NCI-H510A (cell line): ENCODE measurements at places on chromosomes 16 and 17.

GRCh38 chr16:48143812-48144368 is 11.9 kb downstream of the ABCC12 start:
- DNase-seq = no peak

- DNase-seq = no peak
Measured at GRCh38 chr17:74118504-74118903, 85.0 kb upstream of the RPL38 start.

- DNase-seq = no peak
Measured at GRCh38 chr16:86375364-86375763, 135.0 kb upstream of the FOXF1 start.

- no peak for DNase-seq
Measured at GRCh38 chr17:1735834-1736347, 6.8 kb upstream of the SERPINF2 start.

DNA sequence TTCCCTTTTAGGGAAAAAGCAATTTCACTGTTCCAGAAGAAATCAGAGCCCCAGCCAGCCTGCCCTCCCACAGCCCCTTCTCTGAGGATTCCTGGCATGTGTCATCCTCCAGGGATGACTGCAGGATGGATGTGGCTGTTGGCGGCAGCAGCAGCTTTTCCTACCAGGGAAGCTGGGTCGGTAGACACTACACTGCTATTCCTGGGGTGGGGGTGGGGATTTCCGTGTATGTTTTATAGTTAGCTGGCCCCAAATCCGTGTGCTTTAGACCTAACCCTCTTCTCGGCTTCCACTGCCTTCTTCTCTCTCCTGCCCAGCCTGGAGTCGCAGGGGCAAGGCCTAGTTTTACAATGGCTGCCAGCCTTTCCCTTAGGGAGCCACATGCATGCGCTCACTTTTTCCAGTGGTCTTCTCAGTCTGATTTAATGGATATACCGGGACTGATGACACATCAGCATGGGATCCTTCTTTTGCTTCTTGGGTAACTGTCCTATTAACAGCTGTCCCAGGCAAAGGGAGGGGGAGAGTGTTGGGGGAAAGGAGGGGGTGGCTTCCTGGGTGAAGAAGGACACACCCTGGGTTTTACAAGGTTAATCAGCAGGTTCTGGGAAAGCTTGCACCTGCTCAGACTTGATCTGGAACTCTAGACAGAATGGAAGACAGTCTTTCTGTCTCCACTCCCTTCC is 2.7 kb upstream of the NFE2L1 start:
- DNase-seq = no peak

DNA sequence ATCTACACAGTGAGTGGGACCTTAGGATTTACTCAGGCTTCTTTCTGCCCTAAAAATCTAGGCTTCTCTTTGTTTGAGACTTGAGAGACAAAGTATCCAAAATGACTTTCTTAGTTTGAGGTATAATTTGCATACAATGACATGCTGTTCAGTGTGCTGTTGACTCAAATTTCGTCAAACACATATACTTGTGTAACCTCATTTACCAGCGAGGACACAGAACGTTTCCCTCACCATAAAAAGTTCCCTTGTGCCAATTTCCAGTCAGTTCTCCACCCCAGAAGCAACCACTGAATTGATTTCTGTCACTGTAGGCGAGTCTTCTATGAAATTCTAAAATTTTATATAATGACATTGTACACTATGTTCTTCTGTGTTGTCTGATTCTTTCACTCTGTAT is 68.0 kb upstream of the MAF start:
- no peak for DNase-seq

GRCh38 chr17:59368218-59368857 is 36.9 kb downstream of the YPEL2 start:
- DNase-seq = no peak

DNA sequence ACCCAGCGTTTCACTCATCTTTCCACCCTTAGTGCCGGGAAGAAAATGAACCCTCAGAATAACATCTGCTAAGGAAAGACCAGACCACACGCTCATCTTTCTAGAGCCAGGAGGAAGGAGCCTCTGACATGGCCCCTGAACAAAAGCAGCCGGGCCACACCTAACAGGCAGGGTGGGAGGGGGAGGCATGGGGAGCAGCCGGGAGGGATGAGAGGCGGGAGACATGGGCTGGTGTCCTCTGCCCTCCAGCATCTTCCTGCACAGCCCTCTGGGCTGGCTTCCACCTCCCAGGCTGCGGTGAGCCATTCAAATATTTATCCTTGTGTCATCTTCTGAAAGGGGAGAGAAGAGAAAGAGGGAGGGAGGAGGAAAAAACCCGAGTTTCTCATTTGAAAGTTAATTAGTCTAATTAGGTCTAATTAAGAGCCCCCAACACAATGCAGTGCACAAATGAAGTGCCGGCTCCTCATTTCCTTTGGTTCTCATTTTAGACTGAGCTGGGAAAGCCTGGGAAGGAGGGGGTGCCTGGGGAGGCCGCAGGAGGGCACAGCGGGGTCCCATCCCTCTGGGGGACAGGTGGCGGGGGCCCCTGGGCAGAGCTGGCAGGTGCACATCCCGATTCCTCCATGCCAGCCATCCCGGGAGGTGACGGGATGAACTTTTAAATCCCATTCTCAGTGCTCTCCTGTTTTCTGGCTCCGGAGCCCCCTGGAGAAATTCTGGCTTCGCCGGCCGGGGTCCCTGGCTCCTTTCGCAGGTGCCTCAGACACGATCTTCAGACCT is 90.5 kb downstream of the ENGASE start:
- DNase-seq = no peak

- DNase-seq = no peak
Measured at GRCh38 chr16:58588406-58588805, 41.2 kb downstream of the CNOT1 start.

GRCh38 chr16:73170612-73171038 is 122.7 kb upstream of the ZFHX3 start:
- no peak for DNase-seq

DNA sequence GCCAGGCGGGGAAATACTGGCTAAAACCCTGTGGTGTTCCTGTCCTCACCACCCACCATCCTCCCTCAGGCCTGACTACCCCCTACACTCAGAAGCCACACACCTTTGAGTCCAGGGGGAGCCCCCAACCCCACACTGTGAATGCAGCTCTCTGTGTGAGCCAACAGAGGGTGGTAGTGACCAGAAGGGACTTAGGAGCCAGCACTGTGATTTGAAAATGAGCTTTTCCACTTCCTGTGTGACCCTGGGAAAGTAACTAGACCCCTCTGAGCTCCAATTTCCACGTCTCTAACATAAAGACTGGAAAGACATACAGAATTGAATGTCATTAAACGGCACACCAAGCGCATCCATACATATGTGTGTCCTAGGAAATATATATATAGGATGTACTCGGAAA is 58.7 kb downstream of the SDK2 start:
- DNase-seq = no peak

- no peak for DNase-seq
Measured at GRCh38 chr17:39593371-39593770, 14.3 kb downstream of the NEUROD2 start.

GRCh38 chr17:38879878-38880665 is 10.2 kb downstream of the LASP1 start:
- DNase-seq = no peak

- no peak for DNase-seq
Measured at GRCh38 chr17:19771971-19772630, 24.0 kb upstream of the ALDH3A1 start.

DNA sequence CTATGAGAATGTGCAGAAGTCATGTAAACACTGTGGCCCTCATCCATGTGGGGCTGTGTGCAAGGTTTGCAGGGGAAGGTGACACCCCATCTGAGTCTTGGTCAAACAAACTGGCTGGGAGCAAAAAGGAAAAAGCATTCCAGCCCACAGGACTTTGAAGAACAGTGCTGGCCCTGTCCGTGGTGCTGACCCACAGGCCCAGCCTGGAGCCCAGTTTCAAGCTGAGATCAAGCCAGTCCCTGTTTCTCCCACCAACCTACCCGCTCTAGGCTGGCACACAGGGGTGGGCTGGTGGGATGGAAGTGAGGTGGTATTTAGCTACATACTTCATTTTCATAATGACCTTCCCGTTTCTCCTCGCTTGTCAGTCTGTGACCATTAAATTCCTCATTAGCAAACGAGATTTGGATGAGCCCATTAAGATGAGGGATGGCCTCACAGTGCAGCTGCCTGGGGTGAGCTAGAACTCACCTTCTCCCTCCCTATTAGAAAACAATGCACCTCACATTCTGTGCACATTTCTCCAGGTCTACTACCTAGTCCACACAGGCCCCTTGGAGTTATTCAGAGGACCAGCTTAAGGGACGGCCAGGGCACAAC is 12.6 kb upstream of the RPL38 start:
- no peak for DNase-seq

DNA sequence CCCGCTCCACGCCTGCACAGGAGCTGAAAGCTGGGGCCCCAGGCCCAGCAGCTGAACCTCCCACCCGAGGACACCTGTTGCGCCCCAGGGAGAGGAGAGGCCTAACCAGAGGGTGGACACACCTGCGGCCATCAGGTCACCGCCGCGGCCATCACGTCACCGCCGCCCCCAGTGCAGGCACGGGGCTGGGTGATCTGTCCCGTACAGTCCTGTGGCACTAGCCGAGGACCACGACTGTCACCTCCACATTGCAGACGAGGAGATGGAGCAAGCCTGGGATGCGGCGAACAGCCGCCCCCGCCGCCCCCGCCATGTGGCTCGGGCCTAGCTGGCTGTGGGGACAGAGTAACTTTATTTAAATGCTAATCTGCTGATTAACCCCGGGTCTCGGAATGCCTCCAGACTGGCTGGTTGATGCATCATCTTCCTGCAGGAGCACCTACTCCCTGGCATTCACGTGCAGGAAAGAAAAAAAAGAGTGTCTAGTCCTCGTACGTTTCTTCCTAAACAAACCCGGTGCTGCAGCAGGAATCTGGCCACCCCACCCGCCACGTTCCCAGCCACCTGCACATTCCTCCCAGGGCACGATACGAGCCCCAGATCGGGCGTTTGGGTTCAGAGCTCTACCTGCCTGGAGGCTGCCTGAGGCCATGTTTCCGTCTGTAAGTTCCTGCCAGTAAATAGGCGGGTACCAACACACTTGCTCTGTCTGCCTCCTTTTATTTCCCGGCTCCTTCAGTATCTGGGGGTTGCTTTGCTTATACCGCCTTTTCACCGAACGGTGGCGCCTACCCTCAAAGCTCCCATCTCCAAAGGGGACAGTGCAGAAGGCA is 29.9 kb downstream of the PIEZO1 start:
- no peak for DNase-seq

- no peak for DNase-seq
Measured at GRCh38 chr16:1349351-1349750, 2.3 kb downstream of the TSR3 start.

- no peak for DNase-seq
Measured at GRCh38 chr17:16916557-16916920, 55.4 kb downstream of the TNFRSF13B start.

- no peak for DNase-seq
Measured at GRCh38 chr17:76481071-76481655, 13.8 kb downstream of the AANAT start.

DNA sequence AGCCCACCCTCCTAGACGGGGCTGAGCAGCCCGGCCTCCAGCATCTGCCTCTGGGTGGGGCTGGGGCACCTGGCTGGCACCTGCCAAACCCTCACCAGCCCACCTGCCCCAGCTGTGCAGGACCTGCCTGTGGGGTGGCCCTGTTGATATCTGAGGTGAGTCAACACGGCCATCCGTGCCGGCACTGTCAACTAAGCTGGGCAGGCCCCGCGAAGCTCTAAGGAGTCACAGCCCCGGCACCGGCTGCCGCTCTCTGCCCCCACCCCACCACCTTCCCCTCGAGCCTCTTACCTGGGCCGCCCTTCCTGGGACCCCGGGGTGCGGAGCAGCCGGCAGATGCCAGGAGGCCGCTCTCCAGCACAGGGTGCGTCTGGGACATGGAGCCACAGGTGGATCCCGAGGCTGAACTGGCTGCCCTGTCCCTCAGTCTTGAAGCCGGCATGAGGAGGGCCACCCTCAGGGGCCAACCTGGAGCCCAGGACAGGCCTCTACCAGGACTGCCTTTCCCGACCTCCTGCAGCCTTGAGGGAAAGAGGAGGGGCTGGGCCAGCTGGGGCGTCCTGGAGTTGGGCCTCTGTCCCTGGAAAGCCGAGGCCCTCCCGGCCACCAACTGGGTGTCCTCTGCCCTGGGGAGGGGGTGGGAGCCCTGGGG is 515 bp downstream of the CBFA2T3 start:
- no peak for DNase-seq

- DNase-seq = no peak
Measured at GRCh38 chr17:62572888-62573401, 54.5 kb upstream of the MRC2 start.

DNA sequence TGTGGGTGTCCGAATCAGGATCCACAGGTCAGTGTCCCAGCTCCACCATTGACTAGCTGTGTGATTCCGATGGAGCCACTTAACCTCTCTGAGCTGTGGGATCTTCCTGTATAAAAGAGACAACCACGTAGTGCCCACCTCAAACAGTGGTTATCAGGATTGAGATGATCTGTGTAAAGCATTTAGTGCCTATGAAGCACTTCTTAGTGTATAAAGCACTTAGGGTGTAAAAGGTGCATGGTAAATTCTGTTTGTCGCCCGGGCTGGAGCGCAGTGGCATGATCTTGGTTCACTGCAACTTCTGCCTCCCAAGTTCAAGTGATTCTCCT is 95.2 kb downstream of the MARF1 start:
- no peak for DNase-seq

- DNase-seq = no peak
Measured at GRCh38 chr17:16281351-16281750, 64.3 kb downstream of the PIGL start.

DNA sequence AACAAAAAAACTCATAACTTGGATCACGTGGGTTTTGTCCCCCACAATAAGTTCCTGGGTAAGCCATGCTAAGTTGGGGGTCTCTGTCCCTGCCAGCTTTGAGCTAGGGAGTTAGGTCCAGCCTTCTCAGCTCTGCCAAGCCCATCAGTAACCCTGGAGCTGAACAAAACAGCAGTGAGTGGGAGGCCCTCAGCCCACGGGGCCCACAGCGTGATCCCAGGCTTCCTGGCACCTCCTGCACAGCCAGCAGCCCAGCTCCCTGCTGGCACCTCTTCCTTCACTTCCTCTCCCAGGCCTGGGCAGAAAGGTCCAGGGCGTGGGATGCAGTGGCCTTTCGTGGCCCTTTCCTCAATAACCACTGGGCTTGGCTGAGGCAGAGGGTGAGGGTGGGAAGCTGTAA is 35.5 kb upstream of the CDC42EP4 start:
- DNase-seq = no peak

DNA sequence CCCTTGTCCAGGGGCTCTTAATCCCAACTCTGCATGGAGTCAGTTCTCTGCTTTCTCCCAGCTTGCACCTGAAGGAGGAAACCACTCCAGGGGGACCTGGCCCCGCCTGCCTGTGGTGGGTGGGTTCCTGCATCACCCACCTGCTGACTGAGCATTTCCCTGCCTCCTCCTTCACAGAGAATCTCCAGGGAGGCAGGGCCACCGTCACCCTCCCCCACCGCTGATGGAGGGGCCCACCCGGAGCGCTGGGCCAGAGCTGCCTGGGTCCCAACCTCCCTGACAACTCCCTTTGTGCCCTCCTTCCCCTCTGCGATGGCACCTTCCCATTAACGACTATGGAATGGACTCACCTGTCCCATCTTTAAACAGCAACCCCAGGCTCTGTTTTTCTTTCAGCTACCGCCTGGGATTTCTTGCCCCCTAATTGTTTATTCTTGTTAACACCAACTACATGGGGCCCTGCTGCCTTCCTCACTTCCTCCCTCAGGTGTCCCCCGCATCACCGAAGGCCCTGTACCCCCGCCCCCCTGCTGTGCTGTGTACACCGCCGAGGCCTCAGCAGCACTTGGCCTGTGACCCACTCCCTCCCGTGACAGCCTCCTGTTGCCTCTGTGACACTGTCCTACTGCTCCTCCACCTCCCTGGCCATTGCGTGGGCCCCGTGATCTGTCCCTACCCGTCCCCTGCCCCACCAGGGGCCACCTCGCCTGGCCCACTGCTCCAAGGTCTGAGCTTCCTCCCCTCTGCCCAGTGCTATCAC is 842 bp upstream of the TEDC2 start:
- no peak for DNase-seq
